Stimulated activated CD4-positive, alpha-beta T cell treated with anti-CD3 and anti-CD28 coated beads, Interleukin-12 subunit alpha, Interleukin-12 subunit beta, amount 100 ng/mL, for 4 hours (primary cell): ENCODE measurements at places on chromosomes 1 and 21.

GRCh38 chr1:95034506-95034905, 38.2 kb downstream of the ALG14 start:
- DNase-seq, result no peak

GRCh38 chr1:77759071-77760028, at the start of gene USP33:
USP33 (minus strand) TSS chr1:77759852; CDS start chr1:77741697, 18,155 bp downstream.
- peak; percentile 89 for DNase-seq

- DNase-seq, result no peak
Measured at GRCh38 chr1:59333626-59334277, 36.9 kb downstream of the FGGY start.

DNA sequence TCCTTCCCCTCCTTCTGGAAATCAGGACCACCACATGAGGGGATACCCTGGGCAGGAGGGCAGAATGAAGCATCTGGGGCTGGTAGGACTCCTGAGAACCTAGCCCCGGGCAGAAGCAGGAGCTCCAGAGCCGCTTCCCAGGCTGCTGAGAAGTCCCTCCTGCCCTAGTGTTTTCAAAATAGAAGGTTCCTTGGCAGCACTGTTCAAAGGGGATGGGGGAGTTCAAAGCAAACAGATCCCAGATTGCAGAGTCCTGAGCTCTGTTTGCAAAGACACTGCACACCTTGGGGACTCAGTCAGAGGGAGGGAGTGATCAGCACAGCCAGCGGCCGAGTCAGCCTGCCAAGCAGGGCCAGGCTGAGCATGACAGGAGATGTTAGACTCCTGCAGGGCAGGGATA, 177.8 kb downstream of the PTPRU start:
- no peak for DNase-seq

DNA sequence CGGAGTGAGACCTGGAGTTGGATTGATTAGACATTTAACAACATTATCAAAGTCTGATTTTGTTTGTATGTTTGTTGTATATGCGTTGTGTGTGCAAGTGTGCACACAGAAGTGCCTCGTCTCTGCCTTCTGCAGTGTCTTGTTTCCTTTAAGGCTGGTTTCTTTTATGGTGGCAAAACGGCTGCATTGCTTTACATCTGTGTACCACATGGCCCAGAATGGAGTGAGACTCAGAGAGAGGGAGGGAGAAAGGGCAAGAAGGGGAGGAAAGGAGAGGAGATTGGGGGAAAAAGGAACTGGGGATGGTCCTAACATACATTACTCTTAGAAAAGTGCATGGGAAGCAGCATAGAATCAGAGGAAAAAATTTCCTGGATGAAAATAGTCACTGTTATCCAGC, 99.7 kb upstream of the WLS start:
- no peak for DNase-seq

DNA sequence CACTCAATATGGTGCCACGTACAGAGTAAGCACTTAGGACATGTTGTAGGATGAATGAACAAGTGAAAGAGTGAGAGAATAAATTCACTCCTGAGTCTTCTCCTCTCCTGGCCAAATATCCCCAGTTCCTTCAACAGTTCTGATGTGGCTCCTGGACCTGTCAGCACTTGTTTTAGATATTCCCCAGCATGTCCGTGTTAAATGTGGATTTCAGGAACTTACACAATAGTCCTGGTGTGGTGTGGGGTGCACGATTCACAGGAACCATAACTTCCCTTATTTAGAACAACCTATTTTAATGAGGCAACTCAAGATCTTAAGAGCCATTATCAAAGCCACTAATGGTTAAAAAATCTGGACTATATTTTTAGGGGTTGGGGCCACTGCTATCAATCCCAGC, 39.0 kb upstream of the MYSM1 start:
- no peak for DNase-seq

DNA sequence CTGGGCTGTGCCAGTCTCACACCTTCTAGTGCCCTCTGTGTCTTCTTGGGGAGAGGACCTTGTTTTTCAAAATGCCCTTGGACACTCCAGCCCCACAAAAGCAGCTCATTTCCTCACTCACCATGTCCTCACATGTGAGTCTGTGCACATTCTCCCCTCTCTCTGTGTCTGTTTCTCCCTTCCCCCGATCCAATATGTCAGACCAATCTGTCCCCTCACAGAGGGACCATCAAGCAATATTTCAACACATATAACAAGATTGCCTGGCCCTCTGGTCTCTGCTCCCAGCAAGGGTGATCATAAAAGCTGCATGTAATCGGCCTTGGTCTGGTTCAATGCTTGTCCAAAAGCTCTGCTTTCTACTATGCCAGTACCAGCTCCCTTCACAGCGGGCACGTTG, 261.2 kb downstream of the MATN1 start:
- no peak for DNase-seq

- DNase-seq, result no peak
Measured at GRCh38 chr1:212622467-212622866, 13.9 kb downstream of the ATF3 start.

- no peak for DNase-seq
Measured at GRCh38 chr1:82048596-82048995, 247.9 kb downstream of the ADGRL2 start.

DNA sequence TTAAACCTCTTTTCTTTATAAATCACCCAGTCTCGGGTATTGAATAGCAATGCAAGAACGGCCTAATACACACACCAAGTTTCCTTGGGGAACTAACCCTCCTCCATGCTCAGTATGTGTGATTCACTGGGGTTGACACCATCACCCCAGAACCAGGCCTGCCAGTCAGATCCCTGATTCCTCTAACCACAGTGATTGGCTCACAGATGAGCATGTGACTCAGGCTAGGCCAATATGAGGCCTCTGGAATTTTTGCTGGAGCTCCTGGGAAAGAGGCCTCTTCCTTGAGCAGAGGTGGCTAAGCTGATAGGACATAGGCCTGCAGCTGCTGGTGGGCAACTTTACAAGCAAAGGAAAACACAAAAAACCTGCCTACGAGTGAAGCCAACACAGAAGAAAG, 74.7 kb upstream of the ZBTB40 start:
- DNase-seq, result no peak

- no peak for DNase-seq
Measured at GRCh38 chr1:33790577-33790976, 73.3 kb upstream of the HMGB4 start.

- no peak for DNase-seq
Measured at GRCh38 chr1:26132128-26132833, 20.7 kb downstream of the PDIK1L start.

GRCh38 chr1:66350001-66350547, 183.9 kb upstream of the SGIP1 start:
- peak; percentile 38 for DNase-seq

DNA sequence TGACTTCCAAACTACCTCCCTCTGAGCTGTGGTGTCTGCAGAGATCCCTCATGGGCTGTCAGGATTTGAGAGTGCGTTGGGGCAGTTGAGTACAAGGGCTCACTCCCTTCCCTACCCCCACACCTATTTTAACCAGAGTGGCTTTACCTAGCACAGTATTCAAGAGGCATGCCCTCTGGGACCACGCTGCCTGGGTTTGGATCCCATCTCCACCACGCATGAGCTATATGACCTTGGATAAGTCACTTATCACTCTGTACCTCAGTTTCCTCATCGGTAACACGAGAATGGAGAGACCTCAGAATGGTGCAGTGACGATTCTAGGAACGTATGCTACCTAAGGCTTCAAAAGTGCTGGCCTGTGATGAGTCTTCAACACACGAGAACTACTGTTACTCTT, 147.3 kb upstream of the WNT4 start:
- no peak for DNase-seq

DNA sequence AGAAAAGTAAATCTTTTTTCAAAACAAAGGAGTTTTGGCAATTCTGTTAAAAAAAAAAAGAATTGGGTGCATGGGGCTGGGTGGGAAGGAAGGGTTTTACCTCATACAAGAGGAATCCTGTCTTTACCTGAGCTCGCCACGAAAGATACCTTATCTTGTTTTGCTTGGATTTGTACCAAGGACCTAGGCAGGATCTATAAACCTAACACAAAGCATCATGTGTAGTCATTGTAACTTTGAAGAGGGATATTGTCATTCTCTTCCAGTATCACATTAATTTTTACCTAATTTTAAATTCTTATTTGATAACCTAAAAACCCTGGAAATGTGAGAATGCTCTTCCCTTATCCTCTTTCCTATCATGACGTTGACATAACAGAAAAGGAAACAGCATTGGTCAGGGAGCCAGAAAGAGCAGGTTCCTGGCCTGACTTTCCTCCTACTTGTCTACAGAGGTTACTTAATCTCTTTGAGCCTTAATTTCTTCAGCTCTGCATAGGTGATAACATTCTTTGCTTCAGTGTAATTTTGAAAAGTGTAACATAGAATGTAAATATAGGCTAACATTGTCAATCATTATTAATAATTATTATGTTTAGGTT, 4.0 kb upstream of the LAMC1 start:
- DNase-seq, result no peak

- no peak for DNase-seq
Measured at GRCh38 chr1:55990007-55990406, 589.4 kb downstream of the PLPP3 start.

- no peak for DNase-seq
Measured at GRCh38 chr1:183200451-183200850, 14.4 kb downstream of the LAMC2 start.

- no peak for DNase-seq
Measured at GRCh38 chr1:5947978-5948680, 44.1 kb downstream of the NPHP4 start.

GRCh38 chr1:204495078-204495753, 611 bp upstream of the PIK3C2B start:
- DNase-seq, result no peak

DNA sequence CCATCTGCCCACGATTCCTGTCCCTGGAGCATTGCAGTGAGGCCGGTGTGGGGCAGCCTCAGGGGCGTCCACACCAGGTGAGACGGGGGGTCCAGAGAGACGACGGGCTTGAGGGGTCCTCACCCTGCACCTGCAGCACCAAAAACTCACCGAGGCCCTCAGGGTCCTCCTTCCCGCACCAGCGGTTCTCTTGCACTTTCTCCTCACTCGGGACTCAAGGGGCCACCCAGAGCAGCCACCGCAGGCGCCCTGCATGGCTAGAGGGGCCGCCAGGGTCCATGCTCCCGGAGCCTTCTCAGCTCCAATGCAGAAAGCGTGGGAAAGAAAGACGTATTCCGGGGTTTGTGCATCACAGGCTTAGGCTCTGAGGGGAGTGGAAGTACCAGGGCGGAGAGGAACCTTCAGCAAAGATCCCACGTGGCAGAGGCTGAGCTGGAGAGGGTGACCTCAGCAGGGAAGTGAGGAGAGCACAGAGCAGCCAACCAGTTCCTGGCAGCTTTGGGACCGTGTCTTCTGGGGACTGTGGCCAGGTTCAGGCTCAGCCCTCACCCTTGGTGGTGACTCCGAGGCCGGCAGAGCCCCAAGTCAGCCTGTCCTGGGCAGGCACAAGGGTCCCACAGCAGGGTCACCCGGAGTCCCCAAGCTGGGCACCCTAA, 19.5 kb upstream of the COL6A2 start:
- DNase-seq, result no peak

GRCh38 chr1:185674201-185674600, 60.0 kb upstream of the HMCN1 start:
- DNase-seq, result no peak

- no peak for DNase-seq
Measured at GRCh38 chr1:211017075-211017718, 116.8 kb downstream of the KCNH1 start.

GRCh38 chr1:245079021-245079609, 75.7 kb upstream of the KIF26B start:
- no peak for DNase-seq
